Panc1 (cell line): ENCODE measurements at places on chromosomes 6 and 20.
A peak's percentile ranks its signal among the peaks of the same experiment; 100 is the strongest.

DNA sequence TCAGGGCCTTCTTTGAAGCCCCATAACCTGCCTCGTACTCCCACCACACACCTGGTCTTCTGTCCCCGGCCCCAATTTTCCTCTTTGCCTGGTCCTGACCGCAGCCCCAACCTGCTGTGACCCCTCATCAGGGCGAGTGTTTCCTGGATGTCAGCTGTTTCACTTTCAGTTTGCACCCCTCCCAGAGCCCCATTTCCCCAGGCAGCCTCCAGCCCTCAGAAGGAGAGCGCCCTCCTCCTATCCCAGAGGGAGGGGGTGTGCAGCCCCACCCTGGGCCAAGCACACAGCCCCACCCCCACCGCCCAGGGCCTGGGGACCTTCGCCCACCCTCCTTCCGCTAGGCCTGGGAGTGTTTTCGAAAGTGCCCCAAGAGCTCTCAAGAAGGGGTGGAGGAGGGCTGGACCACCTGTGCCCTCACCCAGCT is 1.5 kb downstream of the BAK1 start:
- no peak for DNase-seq

DNA sequence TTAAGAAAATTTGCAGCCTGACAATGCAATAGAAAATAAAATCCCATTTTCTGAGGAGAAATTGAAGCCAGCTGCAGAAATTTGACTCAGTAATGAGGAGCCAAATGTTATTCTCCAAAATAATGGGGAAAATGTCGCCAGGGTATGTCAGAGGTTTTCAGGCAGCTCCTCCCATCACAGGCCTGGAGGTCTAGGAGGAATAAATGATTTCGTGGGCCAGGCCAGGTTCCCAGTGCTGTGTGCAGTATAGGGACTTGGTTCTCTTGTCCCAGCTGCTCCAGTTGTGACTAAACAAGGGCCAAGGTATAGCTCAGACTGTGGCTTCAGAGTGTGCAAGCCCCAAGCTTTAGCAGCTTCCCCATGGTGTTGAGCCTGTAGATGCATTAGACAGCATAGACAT is 1240.8 kb upstream of the ADGRB3 start:
- no peak for DNase-seq

DNA sequence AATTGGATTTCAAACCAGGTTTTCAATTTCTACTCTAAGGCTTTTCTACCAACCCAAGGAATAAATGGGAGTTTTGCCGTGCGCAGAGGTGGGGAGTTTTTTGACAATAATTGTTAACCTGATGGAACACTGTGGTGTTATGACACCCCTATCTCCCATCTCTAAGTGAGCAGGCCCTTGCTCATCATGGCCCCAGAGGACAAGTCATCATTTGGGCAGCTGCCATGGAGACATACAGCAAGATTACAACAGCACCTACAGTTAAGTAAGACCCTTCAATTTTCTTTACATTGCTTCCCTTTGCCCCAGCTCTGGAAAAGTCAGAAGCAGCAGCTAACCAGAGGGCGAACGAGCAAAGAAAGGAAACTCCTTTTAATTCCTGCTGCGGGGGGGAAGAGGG is 54.3 kb downstream of the ADGRF5 start:
- no peak for DNase-seq

- DNase-seq: no peak
Observed at GRCh38 chr20:24376311-24377099, 92.9 kb upstream of the SYNDIG1 start.

DNA sequence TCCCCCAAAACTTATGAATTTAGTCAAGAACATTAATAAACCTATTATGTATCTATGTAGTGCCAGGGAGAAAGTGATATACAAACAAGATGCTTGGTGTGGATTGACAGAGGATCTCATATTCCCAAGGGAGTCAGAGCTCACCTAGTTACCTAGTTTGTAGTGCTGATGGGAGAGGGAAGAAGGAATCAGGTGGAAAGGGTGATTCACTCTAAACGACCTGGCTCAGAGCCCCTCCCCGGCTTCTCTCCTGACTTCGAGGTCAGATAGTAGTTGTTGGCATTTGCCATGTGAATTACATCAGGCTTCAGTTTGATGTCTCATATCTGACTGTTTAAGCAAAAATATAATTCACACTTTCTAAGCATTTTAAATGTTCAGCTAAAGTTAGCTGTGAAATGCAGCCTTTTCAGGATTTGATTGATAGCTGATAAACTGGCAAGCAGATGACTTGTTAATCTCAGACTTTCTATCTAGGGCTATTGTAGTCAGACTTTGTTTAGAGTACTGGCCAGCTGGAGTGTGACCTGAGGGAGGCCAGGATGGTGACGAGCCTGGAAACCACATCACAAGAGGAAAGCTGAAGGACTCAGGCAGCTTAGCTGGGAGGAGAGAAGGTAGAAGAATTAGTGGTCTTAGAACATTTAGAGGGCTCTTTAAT is 123.7 kb downstream of the AKAP7 start:
- no peak for DNase-seq

DNA sequence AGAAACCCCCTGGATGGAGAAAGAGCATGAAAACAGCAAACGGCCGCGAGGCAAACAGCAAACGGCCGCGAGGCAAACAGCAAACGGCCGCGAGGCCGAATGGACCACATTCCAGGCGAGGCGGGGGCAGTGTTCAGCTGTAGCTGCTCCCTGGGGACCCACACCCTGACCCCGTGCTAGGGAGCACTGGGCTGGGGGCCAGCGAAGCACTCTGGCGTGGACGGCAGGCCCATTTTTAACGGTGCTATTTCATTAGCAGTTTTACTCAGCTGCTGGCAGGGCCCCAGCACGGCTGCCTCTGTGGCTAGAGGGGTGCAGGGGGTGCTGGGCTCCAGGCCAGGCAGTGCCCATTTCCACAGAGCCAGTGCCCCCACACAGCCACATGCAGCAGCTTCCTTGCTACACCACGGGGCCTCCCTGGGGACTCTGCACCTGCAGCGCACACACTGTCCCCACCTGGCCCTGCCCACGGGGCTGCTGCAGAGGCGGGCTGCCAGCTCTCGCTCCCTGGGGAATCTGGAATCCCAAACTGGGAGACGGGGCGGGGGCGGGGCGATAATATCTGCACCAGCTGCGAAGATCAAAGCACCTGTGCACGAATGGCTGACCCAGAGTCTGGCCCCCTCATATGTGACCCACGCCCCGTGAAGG is 35.6 kb upstream of the SLCO4A1 start:
- DNase-seq: no peak

GRCh38 chr6:24979176-24979575 is 43.4 kb upstream of the RIPOR2 start:
- DNase-seq: no peak

GRCh38 chr20:10469599-10469998 is 34.5 kb downstream of the SLX4IP start:
- DNase-seq: peak; percentile 60

GRCh38 chr6:31797588-31797987 is 2.0 kb upstream of the VARS1 start:
- no peak for DNase-seq

DNA sequence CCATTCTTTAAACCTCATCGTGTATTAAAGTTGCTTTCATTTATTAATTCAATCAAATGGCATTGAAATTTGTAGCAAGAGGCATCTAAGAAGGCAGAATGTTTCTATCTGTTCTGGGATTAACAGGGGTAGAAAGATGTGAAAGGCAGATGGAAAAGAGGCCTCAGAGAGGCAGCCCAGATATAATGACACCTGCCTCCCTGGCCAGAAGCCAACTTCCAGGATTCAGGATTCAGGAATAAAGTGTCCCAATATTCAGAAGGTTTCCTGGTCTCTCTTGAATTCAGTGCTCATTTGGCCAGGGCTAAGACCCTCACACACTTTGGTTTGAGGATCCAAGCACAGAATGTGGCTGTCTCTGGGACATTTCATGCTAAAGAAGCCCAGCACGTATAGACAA is 39.9 kb downstream of the HLA-B start:
- DNase-seq: no peak

DNA sequence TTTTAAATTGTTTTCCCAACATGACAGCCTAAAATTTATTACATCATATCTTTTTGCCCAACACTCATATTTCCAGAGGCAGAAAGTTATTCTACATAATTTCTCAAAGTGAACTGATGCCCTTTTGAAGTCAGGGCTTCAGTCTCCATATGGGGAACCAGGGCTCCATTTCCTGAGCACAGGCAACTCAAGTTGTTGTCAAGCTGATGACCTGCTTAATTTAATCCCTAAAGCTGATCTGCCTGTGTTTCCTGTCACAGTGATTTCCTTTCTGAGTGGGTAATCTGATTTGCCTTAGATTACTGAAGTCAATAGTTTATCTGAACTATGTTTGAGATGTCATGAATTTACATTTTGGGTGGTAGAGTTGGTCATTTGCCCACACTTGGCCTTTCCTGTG is 932.1 kb upstream of the MANEA start:
- DNase-seq: no peak
